ENCODE measurements at places on chromosomes 5 and 9. TPM values are rescaled to one million over a fixed set of nuclear protein-coding genes. Genes with fewer than 3 reads are reported as not detected.

GRCh38 chr5:459562-460272, 16.7 kb downstream of the EXOC3 start:
- DNase-seq = no peak

DNA sequence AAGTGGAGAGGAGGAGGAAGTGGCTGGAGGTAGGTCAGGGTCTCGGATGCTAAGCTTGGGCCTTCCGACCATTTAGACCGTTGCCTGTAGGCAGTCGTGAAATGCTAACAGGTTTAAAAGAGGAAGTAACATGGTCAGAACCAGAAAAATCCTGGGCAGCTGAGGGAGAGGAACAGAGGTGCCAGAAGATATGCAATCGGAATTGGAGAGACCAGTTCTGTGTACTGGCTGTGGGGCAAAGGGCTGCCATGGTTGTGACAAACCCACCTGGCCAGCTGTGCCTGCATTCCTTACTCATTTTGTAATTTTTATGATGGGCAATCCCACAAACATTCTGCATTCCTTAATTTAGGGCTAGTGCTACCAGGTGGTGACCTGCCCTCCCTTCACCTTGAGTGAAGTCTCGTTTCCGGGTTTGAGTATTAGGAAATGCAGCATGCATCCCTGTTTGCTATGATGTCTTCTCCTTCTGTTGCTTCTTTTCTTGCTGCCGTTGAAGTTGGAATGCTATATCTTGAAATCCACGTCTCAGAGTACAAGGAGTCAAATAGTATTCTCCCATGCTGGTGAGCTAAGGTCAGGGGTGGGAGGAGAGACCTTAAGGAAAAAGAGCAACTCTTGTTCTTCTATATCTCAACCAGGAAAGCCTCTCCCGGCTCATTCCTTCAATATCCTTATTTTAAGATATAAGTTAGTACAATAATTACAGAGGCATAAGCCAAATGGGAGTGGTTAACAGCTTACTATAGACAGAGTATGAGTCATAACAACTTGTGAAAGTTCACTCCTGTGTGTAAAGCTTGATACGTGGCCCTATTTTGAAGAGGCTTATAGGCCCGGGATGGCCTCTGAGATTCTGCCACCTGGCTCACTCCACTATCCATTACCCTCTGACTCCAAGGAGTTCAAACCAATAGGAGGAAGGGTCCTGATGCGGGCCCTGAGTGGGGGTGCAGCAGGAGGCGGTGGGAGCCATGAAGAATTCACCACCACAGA, 37.0 kb downstream of the B4GALT1 start:
- no peak for DNase-seq

- no peak for DNase-seq
Measured at GRCh38 chr9:129504404-129504803, 116.5 kb downstream of the C9orf50 start.

DNA sequence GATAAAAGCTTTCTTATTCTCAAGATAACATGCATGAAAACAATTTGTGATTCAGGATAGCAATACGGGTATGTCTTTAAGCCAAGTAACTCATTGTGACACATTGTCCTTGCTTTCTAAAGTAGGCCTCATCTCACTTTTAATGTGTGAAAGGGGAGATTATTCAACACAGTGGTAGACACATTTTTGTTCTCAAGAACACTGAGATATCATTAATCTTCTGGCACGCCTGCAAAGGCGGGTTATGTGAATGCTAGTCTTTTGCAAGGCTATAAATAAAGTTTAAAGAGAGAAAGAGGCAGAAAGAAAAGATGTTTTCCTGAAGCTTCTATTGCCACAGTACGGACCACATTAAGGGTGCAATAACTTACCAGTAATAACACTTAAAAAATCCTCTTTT, 181.8 kb upstream of the MEF2C start:
- DNase-seq = no peak

DNA sequence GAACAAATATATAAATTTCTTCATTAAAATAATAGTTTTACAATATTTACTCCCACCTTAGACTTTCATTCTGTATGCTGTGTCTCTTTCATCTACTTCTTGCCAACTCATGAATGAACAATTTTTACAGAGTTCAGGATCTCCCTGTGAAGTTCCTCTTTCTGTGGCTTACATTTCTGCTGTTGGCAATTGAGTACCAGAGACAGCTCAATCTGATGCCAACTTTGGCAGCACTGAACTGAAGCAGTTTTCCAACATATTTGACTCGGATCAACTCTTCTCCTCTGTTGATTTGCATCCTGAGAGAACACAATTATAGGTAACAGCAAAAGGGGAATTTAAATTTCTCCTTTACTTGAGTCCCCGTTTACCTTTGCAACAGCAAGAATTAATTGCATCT, 1262.2 kb downstream of the EFNA5 start:
- no peak for DNase-seq

DNA sequence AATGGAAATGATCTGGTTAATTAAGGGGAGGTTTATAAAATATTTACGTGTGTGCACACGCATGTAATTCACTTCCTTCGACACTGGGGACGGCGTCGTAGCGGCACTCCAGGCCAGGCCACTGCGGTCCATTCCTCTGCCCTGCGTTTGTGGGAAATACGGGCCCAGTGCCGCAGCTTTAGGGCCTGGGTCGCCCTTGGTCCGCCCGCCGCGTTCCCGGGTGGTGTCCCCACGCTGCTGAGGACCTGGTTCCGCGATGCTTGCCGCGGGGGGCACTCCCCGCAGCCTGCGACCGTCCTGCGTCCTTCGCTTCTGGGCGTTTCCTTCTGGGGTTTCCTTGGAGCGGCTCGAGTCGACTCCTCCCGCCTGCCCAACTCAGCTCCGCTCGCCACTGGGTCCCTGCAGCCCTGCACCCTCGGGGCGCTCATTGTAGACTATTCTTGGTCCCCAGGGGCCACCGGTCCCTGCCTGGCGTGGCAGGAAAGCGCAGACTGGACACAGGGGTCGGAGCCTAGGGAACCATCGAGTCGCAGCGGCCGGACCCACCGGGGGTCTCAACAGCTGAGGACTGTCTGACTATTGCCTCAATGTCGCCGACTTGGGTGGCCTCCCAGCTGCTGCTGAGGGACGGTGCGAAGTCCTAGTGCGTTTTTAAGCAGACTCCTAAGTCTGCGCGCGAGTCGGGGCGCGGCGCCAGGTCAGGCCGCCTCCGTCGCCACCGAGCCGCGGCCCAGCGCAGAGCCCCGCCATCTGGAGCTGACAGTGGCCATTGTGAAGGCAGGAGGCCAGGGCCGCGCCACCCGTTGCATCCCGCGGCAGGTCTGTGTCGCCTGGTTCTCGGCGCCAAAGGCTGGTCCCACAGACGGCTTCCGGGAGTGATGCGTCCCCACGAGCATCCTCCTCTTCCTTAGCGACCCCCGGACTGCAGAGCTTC, 4.4 kb upstream of the IRX1 start:
- DNase-seq = no peak

The GLDC gene
- 1.2 TPM for total RNA-seq

- DNase-seq = no peak
Measured at GRCh38 chr5:115391780-115392179, 95.3 kb upstream of the CCDC112 start.

The OTP gene
- 0.19 TPM for total RNA-seq

The PCDHB15 gene
- total RNA-seq = not detected

The NEUROG1 gene
- not detected for total RNA-seq

- DNase-seq = no peak
Measured at GRCh38 chr9:124800306-124801259, 23.6 kb downstream of the OLFML2A start.

- no peak for DNase-seq
Measured at GRCh38 chr5:102628441-102629175, 126.5 kb upstream of the PAM start.

The CRB2 gene
- not detected for total RNA-seq

DNA sequence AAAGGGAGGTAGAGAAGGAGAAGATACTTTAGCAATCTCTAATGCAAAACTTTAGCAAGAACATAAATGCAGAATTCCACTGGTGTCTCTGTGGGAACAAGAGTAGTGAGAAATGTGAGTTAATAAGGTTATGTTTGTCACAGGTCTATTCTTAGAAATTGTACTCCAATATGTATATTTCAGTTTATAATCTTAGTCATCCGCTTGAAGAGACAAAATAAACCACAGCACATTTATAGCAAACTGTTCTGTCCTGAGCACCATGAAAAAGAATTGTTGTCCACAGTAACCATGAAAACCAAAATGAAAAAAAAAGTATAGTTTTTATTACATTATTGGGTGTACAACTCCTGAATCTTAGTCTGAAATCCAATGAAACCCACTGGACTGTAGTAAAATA, 93.6 kb upstream of the TSLP start:
- no peak for DNase-seq

DNA sequence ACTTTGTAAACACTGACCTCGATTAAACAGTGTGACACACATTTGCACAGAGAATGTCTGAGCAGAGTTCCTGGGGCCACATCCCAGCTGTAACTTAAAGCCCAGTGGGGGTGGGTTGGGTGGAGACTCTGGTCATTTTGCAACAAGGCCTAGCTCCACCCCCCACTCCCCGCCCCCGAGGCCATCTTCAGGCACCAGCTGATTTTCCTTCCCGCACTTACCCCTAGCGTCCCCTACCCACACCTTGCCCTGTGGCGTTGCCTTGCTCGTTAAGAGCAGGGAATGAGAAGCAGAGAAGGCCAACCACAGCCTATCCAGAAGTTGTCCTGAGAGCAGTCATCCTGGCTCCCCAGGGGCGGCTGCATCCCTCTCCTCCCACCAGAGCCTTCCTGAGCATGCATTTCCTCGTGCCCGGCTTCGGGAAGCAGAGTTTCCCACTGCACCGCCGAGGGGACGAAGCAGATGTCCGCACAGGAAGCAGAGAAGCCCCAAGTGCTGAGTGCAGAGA, 101.7 kb upstream of the SARDH start:
- no peak for DNase-seq

GRCh38 chr9:125523681-125524080, 183.3 kb downstream of the MAPKAP1 start:
- DNase-seq = no peak

- DNase-seq = no peak
Measured at GRCh38 chr9:26956860-26957233, 635 bp downstream of the IFT74 start.

- no peak for DNase-seq
Measured at GRCh38 chr5:141560725-141561483, 57.9 kb downstream of the DIAPH1 start.

GRCh38 chr5:4722886-4723285, 417.2 kb upstream of the ADAMTS16 start:
- no peak for DNase-seq

GRCh38 chr9:91495450-91495849, 71.8 kb upstream of the NFIL3 start:
- no peak for DNase-seq

The C9 gene
- total RNA-seq = not detected

GRCh38 chr5:151003503-151003860, 16.9 kb upstream of the GPX3 start:
- no peak for DNase-seq

GRCh38 chr9:13787234-13787833, 507.8 kb upstream of the MPDZ start:
- no peak for DNase-seq

- no peak for DNase-seq
Measured at GRCh38 chr9:71812385-71812784, 44.1 kb upstream of the CEMIP2 start.

DNA sequence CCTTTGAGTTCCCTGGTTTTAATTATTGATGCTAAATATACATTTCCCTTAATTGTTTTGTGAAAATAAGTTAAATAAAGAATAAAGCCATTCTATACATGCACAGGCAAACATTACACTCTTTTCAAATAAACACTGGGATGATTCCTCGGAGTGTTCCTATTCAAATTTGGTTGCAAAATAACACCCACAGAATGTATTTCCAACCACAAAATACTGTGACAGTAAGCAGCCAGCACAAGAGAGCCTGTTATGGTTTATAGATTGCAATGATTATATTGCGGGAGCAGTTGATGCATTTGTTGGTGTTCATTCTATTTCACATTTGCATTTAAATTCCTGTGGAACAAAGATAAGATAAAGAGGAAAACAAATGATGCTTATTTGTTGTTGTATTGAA, 632.6 kb upstream of the WWC1 start:
- DNase-seq = no peak

DNA sequence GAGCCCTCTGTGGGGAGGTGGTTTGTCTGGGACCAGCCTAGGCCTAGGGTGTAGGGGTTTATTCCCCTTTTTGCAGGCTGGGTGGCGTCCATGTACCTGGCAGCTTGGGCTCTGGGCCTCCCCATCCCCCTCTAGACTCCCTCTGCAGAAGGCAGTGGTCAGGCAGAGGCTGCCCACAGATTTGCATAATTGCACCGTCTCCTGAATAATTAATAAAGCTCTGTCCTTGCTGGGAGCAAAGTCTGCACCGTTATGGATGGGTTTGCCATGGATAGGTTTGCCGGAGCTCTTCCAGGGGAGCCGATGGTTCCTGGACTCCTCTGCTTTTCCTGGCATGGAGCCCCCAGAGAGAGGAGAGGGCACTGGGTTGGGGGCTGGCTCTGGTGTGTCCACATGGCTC, 60.4 kb downstream of the DAB2IP start:
- DNase-seq = no peak

GRCh38 chr5:145598184-145598583, 237.0 kb downstream of the PRELID2 start:
- no peak for DNase-seq

DNA sequence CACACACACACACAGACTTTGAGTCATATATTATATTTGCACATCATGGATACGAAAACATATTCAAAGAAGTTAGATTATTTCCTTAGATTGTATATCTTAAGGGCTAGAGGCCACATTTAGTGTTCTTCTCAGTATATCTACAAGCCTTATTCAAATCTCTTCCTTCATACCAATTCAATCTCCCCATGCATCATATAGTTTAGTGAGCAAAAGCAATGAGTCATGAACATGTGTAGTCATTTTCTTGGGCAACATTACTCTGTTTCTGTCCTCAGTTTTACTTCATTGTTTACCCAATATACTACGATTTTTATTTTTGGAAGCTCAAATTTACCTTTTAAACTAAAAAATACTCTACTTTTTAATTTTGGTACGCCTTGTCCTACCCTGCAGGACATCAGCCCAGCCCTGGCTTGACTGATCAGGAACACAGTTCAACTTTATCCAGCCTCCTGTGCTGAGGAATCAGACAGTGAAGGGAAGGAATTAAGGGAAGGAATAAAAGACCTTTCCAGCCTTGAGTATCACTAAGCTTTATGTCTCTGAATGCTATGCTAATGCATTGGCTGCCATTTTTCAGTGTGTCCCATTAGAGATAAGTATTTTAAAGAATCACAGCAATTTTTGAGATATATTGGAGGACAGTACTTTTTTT, 101.7 kb upstream of the FST start:
- no peak for DNase-seq
